ENCODE measurements at places on chromosomes 3 and 15.

DNA sequence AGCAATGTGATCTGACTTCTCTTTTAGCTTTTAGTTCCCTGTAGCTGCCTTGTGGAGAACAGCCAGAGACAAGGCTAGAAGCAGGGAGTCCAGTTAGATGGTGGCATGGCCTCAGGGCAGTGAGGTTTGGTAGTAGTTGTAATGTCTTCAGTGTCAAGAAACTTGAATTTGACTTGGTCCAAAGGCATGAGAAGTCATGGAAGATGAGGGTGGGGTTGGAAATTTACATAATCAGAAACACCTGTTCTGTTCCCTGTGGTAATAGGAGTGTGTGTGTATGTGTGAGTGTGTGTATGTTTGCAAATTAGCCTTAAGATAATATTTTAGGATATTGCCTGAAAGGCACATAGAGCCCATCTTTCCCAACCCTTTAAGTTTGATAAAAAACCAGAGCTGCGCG, 55.2 kb upstream of the GCNT3 start:
- no peak for DNase-seq

DNA sequence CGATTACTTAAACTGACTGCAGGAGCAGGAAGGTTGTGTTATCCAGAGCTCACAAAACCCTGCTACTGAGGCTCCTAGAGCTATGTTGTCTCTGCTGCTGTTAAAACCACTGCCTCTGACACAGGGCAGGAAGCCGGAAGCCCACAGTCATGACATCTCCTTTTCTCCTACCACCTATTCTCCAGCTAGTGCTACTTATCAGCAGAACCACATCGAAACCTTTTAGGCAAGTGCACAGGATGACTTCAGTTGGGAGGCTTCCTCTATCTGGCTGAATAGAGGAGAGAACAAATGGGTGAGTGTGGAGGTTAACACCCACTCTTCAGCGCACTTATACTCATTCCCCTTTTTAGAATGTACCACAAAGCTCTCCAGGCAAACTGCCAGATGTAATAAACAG, 638.0 kb downstream of the OTOL1 start:
- DNase-seq, result no peak

GRCh38 chr15:64456634-64457108, 3.7 kb upstream of the ZNF609 start:
- no peak for DNase-seq

DNA sequence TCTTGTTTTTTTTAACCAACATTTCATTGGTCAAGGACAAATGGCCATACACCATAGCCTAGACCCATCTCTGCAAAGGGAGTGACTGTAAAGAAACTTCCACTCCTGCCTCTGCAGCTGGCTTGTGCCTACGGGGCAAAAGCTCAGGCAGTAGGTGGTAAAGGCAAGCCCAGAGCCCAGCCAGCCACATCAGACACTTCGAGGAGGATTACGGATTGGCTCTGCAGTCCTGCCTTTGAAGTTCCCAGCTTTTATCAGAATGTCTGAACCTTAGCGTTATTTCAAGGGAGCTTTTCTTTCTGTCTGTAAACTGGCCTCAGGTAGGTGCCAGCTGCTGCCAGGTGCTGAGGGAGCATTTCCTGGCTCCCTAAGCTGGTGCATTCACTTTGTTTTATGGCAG, 15.6 kb downstream of the ZNF710 start:
- DNase-seq, result no peak

- peak; percentile 80 for DNase-seq
Measured at GRCh38 chr3:8769088-8769822, at the start of gene OXTR. Gene OXTR, minus strand, starts transcription at chr3:8769613. Its CDS starts 1,426 bp downstream, at chr3:8768187.

DNA sequence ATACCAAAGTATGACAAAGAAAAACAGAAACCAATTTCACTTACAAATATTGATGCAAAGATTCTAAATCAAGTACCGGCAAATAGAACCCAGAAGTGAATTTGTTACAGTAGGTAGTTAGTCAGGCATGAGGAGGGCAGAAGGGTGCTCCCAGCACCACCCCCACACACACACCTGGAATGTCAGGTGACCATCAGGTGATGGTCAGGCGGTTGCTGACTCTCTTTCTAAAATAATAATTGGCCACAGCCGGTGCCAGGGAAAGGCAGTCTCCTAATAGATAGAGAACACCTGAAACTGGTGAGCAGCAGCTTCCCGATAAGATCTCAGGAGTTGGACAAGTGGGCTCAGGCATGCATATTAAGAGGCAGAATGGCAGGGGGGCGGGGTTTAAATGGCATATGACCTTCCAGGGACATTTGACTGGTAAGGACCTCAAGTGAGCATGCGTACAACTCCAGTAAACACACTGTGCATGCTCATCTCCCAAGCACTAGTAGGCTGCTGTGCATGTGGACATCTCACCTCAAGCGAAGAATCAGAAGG, 131.1 kb downstream of the ANO10 start:
- DNase-seq, result no peak

DNA sequence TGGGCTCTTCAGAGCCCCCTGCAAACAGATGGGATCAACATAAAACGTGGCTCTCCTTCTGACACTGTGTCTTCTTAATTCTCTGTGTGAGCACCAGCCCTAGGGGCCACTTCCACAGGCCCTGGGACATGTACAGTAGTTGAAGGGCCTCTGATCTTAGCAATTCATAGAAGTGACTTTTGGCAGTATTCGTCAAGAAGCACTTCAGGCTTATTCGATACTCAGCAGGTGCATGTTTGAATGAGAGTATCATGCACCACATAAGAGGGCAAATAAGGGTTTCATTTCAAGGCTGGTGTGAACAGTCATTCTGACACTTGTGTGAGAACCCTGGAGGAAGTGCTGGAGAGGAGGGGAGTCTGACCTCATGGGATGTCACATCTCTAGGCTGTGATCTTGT, 113.9 kb downstream of the GABRG3 start:
- no peak for DNase-seq

- DNase-seq, result peak; percentile 56
Measured at GRCh38 chr3:38117748-38118420, 19.0 kb downstream of the ACAA1 start.

- no peak for DNase-seq
Measured at GRCh38 chr3:195197765-195198425, 73.1 kb downstream of the XXYLT1 start.

DNA sequence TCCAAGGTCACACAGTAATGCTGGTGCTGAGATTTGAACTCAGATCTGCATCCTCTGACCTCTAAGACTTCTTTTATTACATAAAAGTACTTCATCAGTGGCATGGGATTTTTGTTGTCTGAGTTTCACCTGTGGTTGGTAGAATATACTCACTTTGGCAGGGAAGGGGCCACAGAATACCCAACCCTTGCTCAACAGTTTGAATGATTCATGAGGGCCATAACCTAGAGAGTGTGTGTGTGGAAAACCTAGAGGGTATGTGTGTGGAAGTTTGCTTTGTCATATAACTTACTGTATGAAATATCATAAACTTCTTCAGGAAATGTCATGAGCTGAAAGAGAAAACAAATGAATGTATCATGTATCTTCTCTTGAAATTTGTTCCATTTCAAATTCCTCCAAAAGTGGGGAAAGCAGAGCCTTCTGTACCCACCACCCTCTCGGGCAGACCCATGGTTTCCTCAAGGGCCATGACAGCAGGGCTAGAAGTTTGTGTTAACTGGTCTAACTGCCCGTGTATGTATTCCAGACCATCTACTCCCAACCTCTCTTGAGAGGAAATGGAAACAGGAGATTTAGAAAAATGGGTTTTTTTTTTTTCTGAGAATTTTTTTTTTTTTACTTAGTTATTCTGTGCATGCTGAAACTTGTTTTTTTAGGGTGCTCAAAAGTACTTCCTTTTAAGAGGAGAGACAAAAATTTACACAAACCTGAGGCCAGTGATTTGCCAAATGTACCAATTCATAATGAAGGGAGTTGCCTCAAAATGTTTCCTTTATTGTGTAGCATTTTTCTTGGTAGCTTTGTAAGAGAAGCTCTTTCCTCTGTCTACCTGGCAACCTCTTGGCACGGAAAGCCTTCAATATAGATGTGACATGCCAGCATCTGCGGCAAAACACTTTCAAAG, 127.0 kb downstream of the TPRG1 start:
- DNase-seq, result no peak

- no peak for DNase-seq
Measured at GRCh38 chr15:62977952-62978811, 64.4 kb upstream of the TPM1 start.

DNA sequence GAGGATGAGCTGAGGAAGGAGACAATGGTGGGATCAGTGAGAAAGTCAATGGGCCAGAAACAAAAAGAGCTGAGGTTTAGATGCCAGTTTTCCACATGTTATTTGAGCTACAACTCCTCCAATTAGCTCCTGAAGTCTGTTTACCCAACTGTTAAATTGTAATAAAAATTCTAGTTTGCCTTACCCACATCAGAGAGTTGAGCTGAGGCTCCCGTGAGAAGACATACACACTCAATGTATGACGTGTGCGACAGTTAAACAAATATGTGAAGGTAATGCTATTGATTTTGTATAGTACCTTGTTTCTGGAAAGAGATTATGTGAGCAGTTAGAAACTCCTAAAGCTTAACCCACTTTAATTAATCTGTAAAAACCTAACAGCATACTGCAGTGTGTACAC, 318.1 kb upstream of the GRM7 start:
- DNase-seq, result no peak

Measured in PC-9 (cell line).